ENCODE measurements at places on chromosomes 1 and 21. TPM values are rescaled to one million over a fixed set of nuclear protein-coding genes. Genes with fewer than 3 reads are reported as not detected.

GPR37L1 gene
- total RNA-seq: not detected

APP gene
- total RNA-seq: 633 TPM

KRTAP10-11 gene
- not detected for total RNA-seq

LDLRAD1 gene
- not detected for total RNA-seq

C1QTNF12 gene
- total RNA-seq: 1.0 TPM

VCAM1 gene
- total RNA-seq: 14.9 TPM

GPR52 gene
- 0.66 TPM for total RNA-seq

FAAP20 gene
- 23.1 TPM for total RNA-seq

RPTN gene
- total RNA-seq: not detected

ANGPTL3 gene
- not detected for total RNA-seq

CD53 gene
- total RNA-seq: not detected

PODN gene
- 67.5 TPM for total RNA-seq

CRABP2 gene
- 70.4 TPM for total RNA-seq

OR4F16 gene
- total RNA-seq: 0.26 TPM

GPR153 gene
- total RNA-seq: 13.4 TPM

FAM72A gene
- total RNA-seq: 1.8 TPM

KCNJ15 gene
- 1.5 TPM for total RNA-seq

EPRS1 gene
- 193 TPM for total RNA-seq
